ENCODE measurements at places on chromosomes 16 and 17.

GRCh38 chr17:265718-266117, 84.3 kb upstream of the DOC2B start:
- no peak for DNase-seq

- DNase-seq, result no peak
Observed at GRCh38 chr17:32279891-32280716, 14.5 kb downstream of the RHBDL3 start.

GRCh38 chr17:9004132-9004960, 17.0 kb upstream of the NTN1 start:
- no peak for DNase-seq

DNA sequence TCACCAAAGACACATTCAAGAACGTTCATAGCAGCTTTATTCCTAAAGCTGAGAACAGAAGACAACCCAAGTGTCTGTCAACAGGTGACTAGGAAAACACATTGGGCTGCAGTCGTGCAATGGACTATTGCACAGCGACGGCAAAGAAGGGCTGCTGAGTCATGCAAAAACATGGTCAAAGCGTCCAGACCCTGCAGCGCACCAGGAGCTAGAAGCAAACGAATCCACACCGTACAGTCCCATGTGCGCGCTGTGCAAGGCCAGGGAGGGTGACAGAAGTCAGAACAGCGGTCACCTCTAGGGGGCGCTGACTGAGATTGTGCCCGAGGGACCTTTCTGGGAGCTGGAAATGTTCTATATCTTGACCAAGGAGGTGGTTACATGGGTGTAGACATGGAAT, 266.4 kb downstream of the MAF start:
- DNase-seq, result peak; percentile 41

All from NB4 (cell line).